ENCODE measurements at places on chromosomes 5 and 9.

- no peak for DNase-seq
Observed at GRCh38 chr9:24552526-24553182, 7.0 kb upstream of the IZUMO3 start.

- DNase-seq = no peak
Observed at GRCh38 chr9:126652140-126652582, 38.4 kb downstream of the LMX1B start.

DNA sequence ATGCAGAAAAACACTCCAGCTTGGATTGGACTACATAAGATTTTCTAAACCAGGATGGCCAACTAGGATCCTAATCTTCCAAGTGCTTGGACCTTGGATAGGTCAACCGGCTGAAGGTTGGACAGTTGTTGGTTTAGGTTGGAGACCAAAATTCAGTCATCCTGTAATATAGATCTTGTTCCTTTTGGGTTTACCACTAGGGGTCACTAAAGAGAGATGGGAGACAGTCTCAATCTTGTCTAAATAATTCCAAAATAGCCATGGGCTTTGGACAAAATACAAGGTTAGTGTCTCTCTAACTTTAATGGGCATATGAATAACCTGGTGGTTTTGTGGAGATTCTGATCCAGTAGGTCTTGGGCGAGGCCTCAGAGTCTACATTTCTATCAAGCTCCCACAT lies 148.7 kb upstream of the ERCC6L2 start:
- DNase-seq = peak; percentile 22

DNA sequence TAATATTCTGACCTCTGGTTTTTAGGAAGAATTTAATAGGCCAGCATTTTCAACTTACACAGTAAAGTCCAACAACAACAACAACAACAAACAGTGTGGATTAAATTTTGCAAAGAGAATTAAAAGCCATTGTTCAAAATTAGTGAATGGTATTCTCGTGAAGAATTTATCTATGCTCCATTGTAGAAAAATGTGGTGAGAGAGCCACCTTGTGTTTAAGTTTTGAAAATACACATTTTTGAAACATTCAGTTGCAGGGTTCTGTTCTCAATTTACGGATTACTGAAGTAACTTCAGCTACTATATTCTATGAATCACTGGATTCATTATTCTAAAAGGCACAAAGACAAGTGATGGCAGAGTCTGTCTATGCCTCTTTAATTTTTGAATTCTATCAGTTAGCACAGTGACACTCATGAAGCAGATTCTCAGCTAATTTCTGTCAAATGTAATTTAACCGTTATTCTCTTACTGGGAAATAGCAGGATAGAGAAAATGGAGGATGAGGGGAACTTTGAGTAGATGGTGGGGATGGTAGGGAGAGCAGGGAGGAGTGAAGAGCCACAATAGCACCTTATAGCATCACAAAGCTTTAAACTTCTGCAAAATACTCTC lies 11.0 kb downstream of the CCDC152 start:
- peak; percentile 47 for DNase-seq

- DNase-seq = no peak
Observed at GRCh38 chr9:38240051-38240450, 152.5 kb upstream of the ALDH1B1 start.

All from thymus (tissue), 14 donors.